ENCODE measurements at places on chromosomes 2 and 18.

GRCh38 chr2:2286592-2286991 is 44.5 kb downstream of the MYT1L start:
- DNase-seq, result no peak

DNA sequence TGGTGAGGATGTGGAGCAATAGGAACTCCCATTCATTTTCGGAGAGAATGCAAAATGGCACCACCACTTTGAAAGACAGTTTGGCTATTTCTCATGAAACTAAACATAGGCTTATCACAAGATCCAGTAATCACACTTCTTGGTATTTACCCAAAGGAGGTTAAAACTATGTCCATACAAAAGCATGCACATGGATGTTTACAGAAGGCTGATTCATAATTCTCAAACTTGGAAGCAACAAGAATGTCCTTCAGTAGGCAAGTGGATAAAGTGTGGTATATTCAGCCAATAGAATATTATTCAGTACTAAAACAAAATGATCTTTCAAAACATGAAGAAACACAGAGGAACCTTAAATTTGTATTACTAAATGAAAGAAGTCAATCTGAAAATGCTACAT is 440.6 kb downstream of the FBXO15 start:
- DNase-seq, result no peak

GRCh38 chr2:120761911-120762310 is 26.2 kb downstream of the GLI2 start:
- no peak for DNase-seq

DNA sequence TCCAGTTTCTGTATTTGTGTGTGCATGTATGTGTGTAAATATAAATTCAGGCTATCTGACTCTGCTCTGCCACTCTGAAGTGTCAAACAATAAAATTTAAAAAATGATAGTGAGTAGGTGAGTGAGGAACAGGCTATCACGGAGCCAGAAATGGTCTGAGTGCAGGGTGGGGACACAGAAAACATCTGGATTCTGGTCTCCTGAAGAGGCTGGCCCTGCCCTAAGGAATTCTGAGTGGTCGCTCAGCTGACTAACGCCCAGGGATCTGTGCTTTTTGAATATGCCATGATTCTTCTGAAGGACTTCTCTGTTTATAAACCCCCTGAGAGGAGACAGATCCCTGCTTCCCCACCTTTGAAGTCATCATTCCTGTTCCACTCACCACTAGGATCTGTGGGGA is 353.9 kb upstream of the GYPC start:
- no peak for DNase-seq

DNA sequence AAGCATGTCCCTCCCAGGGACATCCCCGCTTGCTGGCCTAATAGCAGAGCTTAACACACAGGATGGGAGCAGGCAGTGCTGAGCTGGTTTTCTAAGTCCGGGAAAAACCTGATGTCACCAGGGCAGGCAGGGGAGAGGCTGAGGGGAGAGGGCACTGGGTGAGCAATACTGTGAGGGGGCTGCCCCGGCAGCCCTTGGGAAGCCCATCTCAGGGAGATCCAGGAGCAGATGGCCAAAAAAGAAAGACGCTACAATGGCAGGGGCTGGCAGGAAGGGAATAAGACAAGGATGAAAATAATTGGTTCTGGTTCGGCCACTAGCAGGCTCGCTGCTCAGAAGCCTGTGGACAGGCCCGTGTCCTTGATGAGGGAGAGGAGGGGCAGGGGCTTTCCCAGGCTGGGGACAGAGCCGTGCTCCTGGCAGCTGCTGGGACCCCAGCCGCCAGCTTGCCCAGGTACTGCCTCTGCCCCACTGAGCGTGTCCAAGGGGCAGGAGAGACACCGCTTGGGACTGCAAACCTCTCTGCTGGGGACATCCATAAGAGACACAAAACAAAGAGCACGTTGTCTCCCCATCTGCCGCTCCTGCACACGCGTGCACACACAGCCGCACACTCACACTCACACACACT is 30.2 kb downstream of the SMAD7 start:
- no peak for DNase-seq

- DNase-seq, result peak; percentile 21
Measured at GRCh38 chr2:189142893-189143759, 36.4 kb downstream of the COL5A2 start.

- DNase-seq, result no peak
Measured at GRCh38 chr2:98907966-98908905, 27.8 kb downstream of the CRACDL start.

DNA sequence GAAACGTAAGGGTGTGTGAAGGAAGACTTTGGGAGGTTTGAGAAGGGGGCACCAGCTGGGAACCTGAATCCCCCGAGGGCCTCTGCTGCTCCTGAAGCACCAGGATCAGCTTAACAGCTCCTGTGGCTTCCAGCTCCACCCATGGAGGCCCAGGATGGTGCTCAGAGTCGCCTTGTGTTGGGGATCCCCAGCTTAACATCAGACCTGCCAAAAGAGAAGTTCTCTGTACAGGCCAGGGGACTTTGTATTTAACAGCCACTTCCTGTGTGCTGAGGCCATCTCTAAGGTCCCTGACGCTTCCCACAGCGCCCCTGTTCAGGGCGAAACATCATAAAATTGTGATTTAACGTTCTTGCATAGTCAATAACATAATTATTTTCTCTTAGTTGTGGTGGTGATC is 77.5 kb downstream of the NCK2 start:
- DNase-seq, result no peak

DNA sequence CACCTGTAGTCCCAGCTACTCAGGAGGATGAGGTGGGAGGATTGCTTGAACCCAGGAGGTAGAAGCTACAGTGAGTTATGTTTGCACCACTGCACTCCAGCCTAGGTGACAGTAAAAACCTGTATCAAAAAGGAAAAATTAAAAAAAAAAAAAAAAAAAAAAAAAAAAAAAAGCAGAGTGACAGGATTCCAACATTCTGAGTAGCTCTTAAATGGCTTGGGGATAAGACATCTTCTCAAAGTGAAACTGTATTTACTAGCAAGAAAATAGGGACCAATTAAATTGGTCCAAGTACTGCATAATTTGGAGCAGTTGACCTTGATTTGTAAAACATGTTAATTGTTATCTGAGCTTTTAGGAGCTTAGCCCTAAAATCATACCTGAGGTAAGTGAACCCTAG is 65.7 kb upstream of the TMEM247 start:
- DNase-seq, result no peak

- DNase-seq, result no peak
Measured at GRCh38 chr2:28746429-28747111, 5.1 kb upstream of the PPP1CB start.

GRCh38 chr18:10715791-10716190 is 190.0 kb downstream of the NAPG start:
- DNase-seq, result no peak

DNA sequence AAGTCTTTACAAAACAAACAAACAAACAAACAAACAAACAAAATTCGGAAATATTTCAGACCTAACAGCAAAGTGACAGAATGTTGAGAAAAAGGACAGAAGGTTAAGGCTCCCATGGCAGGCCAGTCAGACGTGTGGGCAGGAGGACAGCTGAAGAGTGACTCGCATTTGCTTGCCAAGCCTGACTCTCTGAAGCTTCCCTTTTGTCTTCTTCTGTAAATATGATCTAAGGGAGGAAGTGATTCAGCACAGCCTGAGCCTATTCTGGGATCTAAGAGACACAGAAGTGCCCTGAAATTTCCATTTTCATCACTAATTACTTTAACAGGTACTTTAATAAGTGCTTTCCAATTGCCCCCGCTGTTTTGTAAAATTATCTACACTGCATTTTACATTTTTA is 134.0 kb upstream of the LYPD1 start:
- no peak for DNase-seq

DNA sequence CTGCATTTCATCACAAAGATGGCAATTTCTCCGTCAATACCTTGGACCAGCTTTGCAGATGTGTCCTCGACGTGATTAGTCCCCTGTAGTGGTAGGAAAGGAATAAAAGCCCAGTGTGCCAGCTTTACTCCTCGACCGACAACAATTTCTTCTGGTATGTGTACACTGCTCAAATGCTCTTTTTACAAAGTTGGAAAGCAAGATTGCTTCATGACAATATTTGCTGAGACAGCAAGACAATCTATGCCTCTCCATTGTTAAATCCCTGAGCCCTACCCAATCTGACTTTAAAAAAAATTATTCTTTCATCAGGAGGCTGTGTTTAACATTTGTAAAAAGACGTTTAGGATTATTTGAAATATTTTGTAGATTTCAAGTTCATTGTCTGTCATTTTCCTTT is 27.6 kb upstream of the ZEB2 start:
- no peak for DNase-seq

- no peak for DNase-seq
Measured at GRCh38 chr2:168300460-168300859, 53.1 kb upstream of the STK39 start.

DNA sequence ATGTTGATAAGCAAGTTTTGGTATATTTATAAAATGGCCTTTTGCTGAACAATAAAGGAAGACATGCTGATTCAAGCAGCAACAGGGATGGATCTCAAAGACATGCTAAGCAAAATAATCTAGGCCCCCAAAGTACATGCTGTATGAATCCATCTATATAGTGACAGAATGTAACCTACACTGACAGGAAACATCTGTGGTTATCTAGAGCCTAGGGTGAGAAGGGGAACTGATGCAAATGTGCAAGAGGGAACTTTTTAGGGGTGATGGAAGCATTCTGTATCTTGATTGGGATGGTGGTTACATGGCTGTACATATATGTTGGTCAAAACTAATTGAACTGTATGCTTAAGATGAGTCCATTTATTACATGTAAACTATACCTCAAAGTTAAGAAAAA is 24.2 kb downstream of the CNRIP1 start:
- no peak for DNase-seq

DNA sequence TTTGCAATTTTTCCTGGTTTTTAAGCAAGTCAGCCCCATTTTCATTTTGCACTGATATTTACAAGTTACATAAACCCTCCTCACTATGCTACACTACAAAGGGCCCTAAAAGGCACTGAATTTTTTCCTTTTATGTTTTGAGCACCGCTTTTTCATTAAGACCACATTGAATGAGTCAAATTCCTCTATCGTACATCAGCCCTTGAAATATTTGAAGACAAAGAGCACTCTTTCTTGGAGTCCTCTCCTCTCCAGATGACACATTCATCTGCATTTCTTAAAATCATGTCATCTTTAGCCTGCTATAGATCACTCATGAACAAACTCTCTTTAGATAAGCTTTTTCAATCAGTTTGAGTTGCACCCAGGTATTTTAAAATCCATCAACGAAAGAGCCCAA is 306.6 kb upstream of the SOX11 start:
- no peak for DNase-seq

GRCh38 chr18:12791610-12792009 is 88.8 kb downstream of the PSMG2 start:
- no peak for DNase-seq

DNA sequence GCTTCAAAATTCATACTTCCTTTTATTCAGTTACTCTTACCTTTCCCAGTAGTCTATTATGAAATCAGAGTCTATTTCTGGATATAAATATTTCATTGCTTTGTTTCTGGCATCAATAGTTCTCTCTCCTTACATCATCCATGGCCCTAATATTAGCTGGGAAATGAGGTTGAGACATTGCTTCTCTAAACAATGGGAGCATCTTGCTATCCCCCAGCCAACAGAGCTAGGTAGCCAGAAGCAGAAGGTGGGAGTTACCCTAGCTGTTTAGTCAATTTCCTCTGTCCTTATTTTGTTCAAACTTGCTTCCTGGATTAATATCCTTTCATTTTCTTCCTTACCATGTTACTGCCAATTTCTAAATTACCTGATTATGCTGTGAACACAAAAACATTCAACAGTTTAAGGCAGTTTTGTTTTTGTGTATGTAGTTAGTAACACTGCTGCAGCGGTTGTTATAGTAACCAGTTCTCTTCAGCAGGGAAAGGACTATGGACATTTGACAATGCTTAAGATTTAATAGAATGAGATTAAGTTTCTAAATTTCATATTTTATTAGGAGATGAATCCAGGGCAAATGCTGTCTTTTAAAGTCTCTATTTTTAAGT is 160.5 kb upstream of the KCNJ3 start:
- no peak for DNase-seq

- no peak for DNase-seq
Measured at GRCh38 chr2:102004581-102004980, 12.8 kb downstream of the IL1R2 start.

GRCh38 chr18:11663439-11664029 is 25.5 kb upstream of the GNAL start:
- DNase-seq, result no peak

- DNase-seq, result no peak
Measured at GRCh38 chr2:216108310-216108966, 710 bp upstream of the XRCC5 start.

DNA sequence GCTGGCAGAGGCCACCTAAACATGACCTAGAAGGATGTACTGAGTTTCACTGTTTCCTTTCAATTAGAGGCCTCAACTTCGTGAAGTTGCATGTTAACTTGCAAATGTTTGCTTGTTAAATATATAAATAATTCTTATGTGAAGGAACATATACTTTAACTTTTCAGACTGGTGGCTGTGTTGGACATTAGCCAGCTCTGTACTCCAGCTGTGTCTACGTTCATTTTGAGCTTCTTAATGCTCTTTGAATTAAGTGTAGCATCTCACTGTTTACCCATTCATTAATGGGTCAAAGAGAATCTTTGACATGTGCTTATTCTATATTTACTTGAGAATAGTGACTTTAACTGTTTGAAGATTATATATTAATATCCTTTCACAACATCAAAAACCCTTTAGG is 823.2 kb upstream of the ID2 start:
- no peak for DNase-seq

- no peak for DNase-seq
Measured at GRCh38 chr18:37578886-37579513, 13.4 kb upstream of the CELF4 start.

DNA sequence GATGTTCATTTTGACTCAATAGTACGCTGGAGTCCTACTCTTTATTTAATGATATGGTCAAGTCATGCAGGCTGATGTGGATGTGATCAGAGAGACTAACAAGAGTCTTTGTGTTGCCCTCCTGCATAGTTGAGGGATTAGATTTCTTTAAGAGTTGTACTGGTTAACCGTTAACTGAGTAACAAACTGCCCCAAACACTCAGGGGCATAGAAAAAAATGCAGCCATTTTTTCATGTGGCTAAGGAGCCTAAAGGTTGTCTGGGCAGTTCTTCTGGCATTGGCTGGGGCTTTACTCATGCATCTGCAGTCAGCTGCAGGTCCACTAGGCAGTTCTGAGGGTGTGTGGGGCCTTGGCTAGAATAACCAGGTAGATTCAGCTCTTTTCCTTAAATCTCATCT is 32.5 kb downstream of the DOCK10 start:
- no peak for DNase-seq

- DNase-seq, result no peak
Measured at GRCh38 chr2:220090050-220090449, 462.6 kb downstream of the SLC4A3 start.

- no peak for DNase-seq
Measured at GRCh38 chr2:207472343-207473048, 57.3 kb upstream of the CREB1 start.

DNA sequence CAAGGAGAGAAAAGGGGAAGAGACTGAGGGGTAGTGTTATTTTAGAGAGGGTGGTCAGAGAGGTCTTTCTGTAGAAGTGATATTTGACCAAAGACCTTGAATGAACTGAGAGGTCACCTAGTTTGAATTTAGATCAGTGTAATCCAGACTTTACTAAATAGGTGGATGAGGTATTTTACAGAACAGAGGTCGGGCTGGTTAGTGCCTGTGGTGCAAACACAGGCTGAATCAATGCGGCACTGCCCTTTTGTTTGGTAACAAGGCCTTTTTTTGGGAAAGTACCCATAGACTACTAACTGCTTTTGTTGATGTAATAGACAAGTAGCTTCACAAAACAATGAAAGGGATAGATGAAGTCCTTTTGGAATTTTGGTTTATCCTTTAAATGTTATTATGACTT is 15.9 kb downstream of the RAPGEF4 start:
- no peak for DNase-seq
